ENCODE measurements at places on chromosomes 1 and 21.

GRCh38 chr21:45276596-45276995 is 11.1 kb downstream of the POFUT2 start:
- DNase-seq: no peak

DNA sequence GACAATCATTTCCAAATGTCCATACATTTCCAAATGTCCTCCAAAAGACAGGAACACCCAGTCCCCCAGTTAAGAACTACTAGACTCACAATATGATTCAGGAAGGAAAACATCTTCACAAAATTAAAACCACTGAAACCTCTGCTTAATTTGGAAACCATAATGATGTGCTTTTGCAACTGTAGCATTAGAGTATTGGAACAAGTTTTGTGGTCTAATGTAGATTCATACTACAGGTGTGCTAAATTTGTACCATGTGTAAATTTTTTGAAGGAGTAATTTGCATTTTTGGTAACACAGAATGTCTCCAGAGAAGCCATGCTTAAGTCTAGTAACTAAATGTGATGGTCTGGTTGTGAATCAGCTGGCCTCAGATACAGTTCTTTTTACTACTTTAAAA is 129.6 kb downstream of the DPYD start:
- DNase-seq: no peak

- DNase-seq: no peak
Measured at GRCh38 chr1:62230718-62231117, 36.1 kb downstream of the L1TD1 start.

GRCh38 chr1:90616395-90616794 is 100.7 kb downstream of the BARHL2 start:
- DNase-seq: no peak

GRCh38 chr1:184626076-184627006 is 128.3 kb downstream of the EDEM3 start:
- no peak for DNase-seq

DNA sequence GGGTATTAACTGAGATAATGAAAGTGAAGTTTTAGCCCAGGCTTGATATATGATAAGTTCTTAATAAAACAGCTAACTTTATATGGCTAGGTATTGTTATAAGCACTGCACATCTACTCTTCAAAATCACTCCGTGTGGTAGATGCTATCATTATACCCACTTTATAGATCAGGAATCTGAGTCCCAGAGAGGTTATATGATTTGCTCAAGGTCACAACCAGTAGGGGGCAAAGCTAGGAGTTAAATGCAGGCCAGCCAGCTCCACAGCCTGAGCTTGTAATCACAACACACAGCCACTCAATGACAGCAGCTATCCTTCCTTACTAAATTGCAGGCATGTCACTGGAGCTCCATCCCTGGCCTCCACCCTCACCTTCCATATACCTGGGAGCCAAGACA is 115.8 kb downstream of the CAPN8 start:
- no peak for DNase-seq

DNA sequence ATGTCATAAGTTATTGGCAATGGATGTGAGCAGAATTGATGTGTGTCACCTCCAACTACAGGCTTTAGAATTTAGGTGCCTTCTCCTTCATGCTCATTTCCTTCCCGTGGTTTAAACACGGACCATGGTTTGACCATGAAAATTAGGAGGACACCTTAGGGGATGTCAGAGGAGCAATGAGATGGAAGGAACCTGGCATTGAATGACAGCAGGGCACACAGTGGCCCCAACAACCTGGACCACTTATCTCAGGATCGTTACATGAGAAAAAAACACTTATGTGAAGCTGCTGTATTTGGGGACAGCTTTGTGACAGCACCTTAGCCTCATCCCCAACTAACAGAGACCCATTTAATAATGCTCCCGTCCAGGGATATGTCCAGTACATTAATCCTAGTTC is 70.8 kb downstream of the SLC9A1 start:
- no peak for DNase-seq

GRCh38 chr21:26715878-26716506 is 129.2 kb downstream of the ADAMTS1 start:
- no peak for DNase-seq

DNA sequence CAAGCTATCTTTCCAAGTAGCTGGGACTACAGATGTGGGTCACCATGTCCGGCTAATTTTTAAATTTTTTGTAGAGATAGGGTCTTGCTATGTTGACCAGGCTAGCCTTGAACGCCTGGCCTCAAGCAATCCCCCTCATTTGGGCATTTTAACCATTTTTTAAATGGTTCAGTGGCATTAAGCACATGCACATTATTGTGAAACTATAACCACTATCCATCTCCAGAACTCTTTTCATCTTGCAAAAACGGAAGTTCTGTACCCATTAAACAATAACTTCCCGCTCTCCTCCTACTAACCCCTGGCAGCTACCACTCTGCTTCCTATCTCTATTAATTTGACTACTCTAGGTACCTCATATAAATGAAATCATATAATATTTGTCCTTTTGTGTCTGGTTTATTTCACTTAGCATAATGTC is 4.8 kb upstream of the IL6R start:
- no peak for DNase-seq

DNA sequence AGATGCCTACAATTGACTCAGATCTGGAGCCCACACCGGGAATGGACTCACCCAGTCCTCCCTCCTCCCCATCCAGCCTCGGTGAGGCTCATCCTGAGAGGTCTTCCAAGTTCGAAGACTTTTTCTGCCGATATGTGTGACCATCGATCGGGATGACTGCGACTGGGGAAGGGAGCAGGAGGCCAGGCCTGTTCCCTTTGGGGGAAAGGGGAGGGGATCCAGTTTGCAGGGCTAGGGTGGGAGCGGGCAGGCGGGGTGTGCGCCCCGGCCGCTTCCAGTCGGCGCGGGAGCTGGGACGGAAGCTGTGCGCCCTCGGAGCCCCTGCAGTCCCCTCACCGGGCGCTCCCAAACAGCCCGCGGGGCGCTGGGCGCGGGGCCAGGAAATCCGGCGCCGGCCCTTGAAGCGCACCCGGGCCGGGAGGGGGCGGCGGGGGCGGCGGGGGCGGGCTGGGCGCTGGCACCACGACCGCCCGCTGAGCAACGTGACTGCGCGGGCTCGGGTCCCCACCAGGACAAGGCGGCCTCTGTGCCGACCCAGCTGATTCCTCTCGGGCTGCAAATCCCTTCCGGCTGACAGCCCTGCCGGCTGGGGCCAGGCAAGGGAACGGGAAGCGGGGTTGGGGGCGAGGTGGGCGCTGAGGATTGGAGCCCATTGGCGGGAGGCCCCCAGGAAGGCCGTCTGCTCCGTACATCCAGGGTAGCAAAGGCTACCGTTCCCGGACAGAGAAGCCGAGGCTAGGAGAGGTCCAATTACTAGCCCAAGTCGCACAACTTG is 103.9 kb downstream of the EBNA1BP2 start:
- DNase-seq: no peak

GRCh38 chr1:206547104-206547503 is 39.8 kb downstream of the RASSF5 start:
- no peak for DNase-seq

DNA sequence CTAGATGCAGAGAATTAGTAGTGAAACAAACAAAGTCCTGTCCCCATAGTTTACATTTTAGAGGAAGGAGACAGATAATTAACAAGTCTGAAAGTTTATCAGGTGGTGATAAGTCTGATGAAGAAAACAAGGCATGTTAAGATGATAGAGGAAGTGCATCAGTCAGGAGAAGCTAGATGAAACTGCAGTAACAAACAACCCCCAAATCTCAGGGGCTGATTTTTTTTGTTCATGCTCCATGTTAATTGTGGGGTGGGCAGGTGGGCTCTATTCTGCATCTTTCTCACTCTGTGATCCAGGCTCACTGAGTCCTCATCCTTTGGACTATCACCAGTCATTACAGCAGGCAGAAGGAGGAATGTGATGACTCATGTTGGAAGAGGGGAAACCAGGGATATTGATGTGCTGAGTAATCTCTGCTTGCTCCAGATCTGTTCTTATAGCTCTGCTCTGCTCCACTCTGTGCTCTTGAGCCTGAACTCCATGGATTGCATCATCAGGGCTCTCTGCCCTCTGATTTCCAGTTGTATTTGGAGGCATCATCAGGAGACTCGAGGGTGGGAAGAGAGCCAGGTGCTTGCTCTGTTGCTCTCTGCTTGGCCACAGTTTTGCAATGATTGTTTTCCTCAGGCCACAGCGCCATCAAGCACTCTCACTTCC is 166.9 kb downstream of the IER5 start:
- no peak for DNase-seq

DNA sequence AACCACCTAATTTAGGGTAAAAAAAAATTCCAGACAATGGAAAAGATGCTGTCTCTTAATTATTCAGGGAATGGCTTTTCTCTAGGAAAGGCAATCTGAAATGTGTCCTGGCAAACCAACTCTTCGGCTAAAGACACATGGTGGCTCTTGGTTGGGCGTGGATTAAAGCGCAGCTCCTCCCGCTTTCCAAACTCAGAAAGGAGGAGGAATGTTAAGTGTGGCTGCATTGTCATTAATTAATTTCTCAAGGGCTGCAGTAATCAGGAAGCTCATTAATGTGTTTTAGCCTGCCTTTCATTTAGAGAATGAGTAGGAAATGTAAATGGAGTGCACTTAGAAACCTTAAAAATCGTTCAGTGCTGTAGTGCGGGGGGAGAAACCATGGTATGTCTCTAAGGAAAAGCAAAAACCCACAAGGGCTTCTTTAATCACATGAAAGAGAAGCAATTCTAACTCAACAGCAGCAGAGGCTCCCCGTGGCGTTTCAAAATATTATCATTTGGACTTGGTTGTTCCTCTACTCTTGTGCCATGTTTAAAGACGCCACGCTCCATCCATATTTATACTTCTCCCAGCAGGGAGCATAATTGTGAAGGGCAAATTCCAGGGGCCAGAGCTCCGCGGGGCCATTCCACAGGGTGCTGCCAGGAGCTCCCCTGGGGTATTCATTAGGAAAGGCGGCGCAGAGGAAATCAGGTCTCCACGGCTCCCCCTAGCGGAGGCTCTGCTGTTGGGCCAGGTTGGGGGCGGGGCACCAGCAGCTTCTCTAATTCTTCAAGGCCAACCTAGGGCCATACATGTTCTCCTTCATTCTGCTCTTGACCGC is 91.9 kb upstream of the SSX2IP start:
- DNase-seq: peak; percentile 85

GRCh38 chr1:248805876-248806275 is 19.8 kb downstream of the SH3BP5L start:
- DNase-seq: no peak

- DNase-seq: peak; percentile 28
Measured at GRCh38 chr21:44571844-44572782, 1.4 kb upstream of the KRTAP10-4 start.

DNA sequence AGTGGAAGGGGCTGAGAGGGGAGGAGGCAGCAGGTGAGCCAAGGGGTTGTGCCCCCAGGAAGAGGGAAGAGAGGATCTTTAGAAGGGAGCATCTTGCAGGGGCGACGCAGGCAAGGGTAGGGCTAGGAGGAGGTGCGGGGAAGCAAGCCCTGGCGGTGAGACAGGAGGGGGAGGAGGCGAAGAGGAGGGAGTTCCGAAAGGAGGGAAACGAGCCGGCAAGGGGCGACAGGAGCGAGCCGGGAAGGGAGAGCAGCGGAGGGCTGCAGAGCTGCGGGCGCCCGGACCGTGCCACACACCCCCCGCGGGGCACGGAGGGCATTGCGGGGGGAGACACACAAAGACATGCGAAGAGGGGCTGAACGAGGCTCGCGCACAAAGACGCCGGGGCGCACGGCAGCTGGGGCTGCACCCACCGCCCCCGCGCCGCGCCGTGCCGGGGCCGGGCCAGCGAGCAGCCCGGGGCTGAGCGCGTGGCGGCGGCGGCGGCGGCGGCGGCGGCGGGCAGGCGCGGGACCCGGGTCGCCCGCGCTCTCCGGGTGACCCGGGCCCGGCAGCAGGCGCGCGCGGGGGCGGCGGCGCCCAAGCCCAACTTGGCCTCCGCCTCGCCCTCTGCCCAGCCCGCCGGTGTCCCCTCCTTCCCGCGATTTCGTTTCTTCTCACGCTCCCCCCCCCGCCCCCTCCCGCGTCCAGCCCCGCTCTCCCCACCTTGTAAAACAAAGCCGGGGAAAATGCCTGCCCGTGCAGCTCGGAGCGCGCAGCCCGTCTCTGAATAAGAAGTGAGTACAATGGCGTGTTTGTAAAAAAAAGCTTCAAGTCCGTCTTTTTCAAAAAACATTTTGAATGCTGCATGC is at the start of gene KCNK2:
KCNK2 (plus strand) TSS at position 206 of the 851 bp plus-strand sequence. CDS start 649 bp downstream, outside the sequence.
- no peak for DNase-seq

DNA sequence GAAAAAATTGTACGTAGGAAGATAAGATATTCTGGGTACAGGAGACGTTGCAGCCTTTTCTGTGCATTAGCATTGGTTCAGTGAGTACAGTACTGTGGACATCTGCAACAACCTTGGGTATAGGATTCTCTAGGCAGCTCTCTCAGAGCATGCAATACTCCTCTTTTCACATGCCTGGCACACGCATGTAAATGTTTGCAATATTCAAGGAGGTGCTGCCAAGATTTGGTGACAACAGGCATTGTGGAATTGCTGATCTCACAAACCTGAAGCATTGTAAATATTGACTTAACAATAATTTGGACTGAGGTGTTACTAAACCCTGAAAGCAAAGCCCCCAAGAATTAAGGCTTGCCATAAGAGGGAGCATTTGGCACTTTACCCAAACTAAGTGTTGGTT is 126.8 kb downstream of the GRIK1 start:
- no peak for DNase-seq

GRCh38 chr1:153292740-153293479 is 19.8 kb downstream of the PGLYRP3 start:
- DNase-seq: no peak

DNA sequence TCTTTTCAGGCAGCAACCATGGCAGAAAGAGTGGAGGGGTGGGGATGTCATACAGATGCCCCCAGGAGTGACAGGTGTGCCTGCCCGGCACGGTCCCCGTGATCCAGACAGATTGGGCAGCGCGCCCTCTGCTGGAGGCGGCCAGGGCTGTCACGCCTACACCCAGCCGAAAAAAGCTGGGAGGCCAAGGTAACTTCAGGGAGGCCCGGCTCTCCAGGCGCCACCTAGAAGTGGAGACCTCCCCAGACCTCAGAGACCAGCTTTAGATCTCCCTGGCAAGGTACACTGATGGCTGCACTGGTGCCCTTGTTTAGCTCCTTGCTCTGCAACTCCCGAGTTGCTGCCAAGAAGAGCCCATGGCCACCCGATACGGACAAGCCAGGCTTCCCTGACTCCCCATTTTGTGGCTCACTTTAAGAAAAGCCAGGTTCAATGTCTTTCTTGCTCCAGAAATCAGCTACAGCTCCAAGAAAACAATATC is 6.6 kb downstream of the GOLT1A start:
- DNase-seq: peak; percentile 87

DNA sequence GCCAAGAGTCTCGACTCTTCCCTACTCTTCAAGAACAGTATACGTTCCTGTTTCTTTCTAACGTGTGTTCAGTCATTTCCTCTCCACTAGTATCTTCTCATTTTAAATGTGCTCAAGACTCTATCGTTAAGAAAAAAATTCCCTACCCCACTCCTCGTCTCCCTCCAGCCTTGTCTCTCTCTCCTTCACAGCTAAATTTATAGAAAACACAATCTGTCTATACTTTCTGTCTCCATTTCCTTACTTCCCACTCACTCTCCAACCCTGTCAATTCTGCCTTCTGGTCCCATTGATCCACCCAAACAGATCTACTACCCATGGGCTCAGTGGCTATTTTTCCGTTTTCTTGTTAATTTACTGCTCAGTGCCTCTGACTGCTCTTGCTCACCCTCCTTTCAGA is 75.3 kb downstream of the CSMD2 start:
- no peak for DNase-seq

All from activated naive CD4-positive, alpha-beta T cell treated with anti-CD3 and anti-CD28 coated beads, Interleukin-2, amount 50 U/mL, for 72 hours (primary cell).